ENCODE measurements at places on chromosomes 5 and 9.

DNA sequence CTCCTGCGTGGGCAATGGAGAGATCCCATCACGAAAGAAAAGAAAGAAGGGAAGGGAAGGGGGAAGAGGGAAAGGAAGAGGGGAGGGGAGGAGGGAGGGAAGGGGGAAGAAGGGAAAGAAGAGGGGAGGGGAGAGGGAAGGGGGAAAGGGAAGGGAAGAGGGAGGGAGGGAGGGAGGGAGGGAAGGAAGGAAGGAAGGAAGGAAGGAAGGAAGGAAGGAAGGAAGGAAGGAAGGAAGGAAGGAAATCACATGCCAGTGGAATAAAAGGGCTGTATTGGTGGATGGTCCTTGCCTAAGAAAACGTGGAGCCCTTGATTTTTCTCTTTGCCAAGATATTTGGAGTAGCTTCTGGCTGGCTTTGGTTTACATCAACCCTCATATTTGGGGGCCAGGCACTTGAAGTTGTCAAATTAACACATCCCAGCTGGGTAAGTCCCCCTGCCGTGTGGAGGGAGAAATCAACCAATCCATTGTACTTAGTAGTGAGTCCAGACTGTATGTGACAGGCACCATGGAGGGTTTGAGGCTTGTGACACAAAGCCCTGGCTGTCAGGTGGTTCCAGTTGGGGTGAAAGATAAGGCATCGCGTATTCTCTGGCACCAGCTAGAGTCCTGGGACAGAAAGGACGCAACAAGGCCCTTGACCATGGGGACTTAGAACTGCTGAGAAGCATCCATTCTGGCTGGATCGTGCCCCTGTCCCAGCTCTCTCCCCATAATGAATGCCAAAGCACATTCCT, 23.7 kb downstream of the IDNK start:
- no peak for DNase-seq

DNA sequence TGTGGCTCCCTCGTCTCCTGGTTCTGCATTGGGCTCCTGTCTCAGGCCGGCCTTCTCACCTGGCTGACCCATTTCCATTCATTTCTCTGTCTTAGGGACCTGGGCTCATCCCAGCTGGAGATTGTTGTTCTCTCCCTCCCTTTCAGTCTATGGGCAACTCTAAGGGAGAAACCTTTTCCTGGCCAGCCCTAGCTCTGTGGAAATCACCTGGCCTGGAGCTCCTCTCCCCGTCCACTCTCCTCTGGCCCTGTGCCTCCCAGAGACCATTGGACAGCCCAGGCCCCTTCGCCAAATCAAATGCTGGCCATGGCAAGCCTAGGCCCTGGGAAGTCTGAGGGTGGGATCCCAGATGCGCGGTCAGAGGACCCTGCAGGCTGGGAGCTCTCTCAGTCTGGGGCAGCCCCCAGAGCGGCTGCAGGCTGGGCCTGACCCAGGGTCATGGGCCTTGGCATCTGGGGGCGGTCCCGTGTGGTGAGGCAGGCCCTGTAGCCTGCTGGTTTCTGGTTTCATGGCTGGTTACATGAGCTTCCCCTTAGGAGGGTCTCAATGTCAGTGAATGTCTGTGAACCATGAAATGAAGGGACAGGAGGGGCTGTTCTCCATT, 253.5 kb downstream of the AOPEP start:
- peak; percentile 34 for DNase-seq

DNA sequence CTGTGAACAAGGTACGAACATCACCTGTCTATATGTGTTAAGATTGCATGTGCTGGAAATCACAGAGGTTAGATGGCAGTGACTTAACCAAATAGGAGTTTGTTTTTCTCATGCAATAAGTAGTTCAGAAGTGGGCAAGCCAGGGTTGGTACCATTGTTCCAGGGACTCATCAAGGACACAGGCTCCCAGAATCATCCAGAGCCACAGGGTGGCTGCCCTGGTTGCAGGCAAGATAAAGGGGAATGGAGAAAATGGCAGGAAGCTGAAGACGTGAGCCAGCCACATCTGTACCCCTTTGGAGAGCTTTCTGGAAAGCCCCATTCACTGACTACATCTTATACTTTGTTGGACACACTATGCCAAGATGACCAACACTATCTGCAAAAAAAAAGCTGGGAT, 126.0 kb upstream of the IL12B start:
- no peak for DNase-seq

DNA sequence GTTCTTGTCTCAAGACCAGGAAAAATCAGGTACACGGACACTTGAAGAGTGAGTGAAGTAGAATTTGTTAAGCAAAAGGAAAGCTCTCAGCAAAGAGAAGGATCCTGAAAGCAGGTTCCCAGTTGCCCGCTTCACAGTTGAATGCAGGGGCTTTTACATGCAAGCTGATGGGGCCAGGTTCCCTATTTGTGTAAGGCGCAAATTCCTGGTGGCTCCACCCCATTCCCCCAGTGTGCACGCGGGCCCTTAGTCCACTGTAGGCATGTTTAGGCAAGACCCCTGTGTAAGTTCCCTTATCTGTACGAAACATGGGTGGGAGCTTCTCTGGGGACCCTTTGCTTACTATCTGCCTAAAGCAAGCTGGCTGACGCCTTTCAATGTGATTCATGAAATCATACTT, 2.7 kb upstream of the AGTPBP1 start:
- no peak for DNase-seq

DNA sequence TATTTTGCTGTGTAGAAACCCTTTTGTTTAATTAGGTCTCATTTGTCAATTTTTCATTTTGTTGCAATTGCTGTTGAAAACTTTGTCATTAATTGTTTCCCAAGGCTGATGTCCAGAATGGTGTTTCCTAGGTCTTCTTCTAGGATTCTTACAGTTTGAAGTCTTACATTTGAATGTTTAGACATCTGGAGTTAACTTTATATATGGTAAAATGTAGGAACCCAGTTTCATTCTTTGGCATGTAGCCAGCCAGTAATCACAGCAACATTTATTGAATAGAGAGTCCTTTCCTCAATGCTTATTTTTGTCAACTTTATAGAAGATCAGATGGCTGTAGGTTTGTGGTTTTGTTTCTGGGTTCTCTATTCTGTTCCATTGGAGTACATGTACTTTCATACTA, 1290.8 kb upstream of the CDH9 start:
- no peak for DNase-seq

DNA sequence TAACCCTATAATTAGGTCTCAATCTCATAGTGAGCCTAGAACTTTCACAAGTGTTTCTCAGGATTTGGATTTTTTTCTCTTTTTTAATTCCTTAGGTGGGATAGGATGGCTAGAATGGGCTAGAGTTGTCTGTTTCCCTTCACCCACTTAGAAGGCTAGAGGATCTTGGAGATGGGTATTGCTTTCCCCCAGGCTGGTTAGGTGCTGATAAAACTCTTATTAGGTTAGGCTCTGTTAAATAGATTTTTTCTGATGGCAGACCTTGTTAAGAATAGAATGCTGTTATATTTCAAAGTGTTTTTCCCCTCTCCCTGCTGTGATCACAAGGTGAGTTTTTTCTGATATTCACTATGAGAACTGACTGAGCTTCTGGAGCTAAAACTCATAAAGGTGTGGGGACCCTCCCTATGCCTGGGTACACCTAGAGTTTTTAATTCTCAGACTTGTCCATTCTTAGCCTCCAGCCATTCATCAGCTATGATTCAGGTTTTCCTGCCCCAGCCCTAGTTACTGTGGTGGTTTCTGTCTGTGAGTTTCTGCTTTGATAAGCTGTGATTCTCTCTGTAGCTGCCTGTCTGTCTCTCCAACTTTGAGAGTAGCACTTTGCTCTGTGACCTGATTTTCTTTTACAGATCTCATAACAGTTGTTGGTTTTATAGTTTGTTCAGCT, 132.4 kb downstream of the HACD4 start:
- no peak for DNase-seq

GRCh38 chr5:34586117-34586885, 69.8 kb upstream of the RAI14 start:
- DNase-seq = no peak

DNA sequence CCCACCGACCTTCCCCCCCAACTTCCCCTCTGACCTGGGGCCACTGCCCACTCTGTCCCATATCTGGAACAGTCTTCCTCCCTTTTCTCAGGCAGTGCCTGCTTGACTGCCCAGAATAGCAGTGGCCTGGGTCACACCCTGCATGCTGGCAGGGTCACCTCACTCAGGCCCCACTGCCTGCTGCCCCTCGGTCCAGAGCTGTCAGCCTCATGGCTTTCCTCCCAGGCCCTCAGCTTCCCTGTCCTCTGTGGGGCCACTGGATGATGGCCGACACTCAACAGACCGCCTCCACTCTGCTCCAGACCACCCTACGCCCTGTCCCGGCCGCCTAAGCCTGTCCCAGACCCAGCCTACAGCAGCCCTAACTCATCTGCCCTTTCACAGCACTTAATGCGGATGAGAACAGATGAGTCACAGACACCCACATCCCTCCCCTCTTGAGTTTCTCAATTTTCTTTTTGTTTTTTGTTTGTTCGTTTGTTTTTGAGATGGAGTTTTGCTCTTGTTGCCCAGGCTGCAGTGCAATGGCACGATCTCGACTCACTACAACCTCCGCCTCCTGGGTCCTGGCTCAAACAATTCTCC, 5.9 kb downstream of the PNPLA7 start:
- no peak for DNase-seq

DNA sequence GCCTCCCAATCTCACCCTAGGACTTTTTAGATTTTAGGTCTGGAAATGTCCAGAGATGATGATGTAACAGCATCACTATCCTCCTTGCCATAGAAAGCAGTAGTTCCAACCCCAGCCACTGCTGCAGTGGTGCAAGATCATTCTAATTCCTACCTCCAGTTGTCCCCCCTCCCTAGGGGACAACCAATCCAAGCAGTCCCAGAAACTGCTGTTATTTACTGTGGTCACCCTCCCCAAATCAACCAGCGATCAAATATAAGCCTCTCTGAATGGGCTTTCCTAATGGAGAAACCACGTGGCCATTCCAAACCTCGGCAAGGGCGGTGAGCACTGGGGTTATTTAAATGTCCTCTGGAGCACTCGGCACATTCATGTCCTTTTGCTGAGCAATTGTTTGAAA, 159.8 kb downstream of the SLF1 start:
- no peak for DNase-seq

- DNase-seq = no peak
Measured at GRCh38 chr5:52945040-52945439, 44.1 kb upstream of the ITGA2 start.

GRCh38 chr9:21919377-21920362, 74.5 kb downstream of the CDKN2A start:
- no peak for DNase-seq

DNA sequence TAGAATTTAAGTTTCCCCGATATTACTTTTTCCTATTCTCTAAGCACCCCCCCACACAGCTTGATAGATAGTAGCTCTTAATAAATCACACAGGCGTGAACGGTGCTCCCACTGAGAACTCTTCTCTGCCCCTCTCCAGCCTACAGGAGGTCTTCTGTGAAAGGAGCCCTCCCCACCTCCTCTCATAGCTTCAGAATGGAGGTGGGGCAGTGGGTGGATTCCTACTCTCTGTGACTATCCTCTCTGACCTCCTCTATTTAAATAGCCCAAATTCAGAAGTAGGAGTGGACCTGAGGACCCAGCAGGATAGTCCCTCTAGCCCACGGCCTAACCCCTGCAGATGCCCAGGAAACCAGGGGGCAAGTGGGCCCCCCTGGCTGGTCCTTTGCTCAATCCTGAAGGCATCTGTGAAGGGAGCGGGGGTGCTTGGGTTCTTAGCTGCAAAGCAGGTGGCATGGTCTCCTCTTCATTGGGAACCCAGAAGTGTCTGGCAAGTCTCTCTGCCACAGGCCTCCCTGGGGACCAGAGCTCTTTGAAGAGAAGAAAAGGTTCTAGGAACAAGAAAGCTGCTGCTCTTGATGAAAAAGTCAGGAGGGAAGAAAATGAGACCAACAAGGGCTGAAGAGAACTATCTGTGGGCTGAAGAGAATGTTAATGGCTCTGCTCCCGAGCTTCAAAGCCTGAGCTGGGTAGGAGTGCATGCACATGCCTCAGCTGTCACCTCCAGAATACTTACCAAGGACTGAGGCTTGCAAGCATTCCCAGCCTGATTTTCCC, 21.1 kb upstream of the HSPA9 start:
- DNase-seq = peak; percentile 26

DNA sequence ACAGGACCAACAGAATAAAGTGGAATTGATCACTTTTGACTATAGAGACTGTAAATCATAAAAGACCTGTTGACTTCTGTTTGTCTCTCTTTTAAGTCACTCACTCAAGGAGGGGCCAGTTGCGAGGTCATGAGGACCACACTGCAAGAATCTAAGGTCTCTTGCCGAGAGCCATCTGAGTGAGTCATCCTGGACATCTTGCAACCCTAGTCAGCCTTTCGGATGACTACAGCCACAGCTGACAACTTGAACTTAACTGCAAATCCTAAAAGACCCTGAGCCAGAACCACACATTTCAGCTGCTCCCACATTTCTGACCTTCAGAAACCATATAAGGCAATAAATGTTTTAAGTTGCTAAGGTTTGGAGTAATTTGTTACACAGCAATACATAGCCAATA, 129.7 kb upstream of the RAD23B start:
- no peak for DNase-seq

- DNase-seq = no peak
Measured at GRCh38 chr9:114158482-114159130, 3.3 kb downstream of the COL27A1 start.

GRCh38 chr5:138033907-138034306, 1.0 kb upstream of the FAM13B start:
- DNase-seq = no peak

- DNase-seq = no peak
Measured at GRCh38 chr9:128628471-128629048, 28.1 kb downstream of the DYNC2I2 start.

DNA sequence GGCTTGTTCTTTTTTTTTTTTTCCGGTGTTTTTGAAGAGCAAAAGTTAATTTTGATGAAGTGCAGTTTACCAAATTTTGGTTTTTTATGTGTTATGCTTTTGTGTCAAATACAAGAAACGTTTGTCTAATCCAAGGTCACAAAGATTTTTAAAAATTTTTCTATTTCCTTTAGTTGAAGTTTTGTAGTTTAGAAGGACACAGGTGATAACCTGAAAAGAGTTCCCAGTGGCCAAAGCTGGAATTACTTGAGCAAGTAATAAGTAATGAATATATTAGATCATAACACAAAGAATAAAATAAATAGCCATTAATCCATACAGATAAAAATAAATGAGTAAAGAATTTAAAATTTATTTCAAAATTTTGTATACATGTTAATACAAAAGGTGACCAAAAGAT, 71.5 kb downstream of the FCHO2 start:
- DNase-seq = no peak

DNA sequence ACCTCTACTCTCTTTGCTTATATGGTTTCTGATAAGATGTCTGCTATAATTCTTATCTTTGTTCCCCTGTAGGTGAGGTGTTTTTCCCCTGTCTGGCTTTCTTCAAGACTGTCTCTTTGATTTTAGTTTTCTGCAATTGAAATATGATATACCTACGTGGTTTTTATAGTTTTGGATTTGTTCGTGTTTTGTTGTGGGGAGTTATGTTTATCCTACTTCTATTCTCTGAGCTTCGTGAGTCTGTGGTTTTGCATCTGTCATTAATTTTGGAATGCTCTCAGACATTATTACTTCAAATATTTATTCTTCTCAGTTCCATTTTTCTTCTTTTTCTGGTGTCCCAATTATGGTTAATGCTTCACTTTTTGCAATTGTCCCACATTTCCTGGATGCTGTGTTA, 521.3 kb downstream of the KCTD16 start:
- DNase-seq = no peak
